Kidney epithelial cell (primary cell): ENCODE measurements at places on chromosomes 2 and 18.

DNA sequence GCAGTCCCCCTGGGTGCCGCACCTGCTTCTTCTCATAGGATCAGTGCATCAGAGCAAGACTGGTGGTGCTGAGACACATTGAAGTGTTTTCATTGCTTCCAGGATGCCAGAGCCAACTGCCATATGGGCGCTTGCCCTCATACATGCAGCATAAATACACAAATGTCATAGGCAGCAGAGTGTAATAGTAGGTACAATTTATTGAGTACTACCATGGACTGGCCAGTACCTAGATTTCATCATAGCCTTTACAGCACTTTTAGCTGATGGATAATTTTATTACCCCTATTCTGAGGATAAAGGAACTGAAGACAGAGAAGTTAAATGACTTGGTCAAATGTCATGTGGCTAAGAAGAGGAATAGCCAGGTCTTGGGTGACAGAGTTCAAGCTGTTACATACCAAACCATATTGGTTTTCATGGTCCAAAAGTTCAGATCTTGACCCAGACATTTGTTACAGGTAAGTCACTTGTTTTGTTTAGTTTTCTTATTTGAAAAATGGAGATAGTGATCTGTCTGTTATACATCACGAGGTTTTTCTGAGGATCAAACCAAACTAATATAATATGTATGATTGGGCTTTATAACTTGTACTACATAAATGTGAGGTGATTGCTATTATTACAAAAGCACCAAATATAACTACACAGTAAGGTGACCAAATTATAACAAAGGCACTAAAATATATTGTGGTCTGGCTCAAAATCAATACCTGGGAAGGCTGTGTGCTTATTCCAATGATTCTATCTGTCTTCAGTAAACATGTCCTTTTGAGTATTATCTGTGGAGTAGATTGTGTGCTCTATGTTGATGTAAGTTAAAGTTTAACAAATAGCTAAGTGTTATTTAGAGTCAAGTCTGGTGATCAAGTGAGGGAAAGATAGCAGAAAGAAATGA is 151.9 kb upstream of the CYRIA start:
- DNase-seq = no peak

DNA sequence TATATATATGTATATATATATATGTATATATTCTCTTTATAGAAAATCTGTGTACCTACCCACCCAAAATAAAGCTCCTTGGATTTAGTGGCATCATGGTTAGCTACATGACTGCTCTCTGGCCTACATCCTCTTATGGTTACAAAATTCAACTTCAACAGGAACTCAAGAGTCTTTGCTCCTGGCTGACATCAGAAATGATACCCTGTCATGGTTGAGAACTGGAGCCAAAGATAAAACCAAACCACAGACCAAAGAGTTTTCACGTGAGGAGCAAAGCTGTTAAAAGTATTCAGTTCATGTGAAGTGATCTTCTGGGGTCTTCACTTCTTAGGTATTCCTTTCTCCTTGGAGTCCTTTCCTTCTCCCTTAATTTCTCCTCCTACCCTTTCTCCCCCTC is 476.3 kb downstream of the SOX11 start:
- no peak for DNase-seq

DNA sequence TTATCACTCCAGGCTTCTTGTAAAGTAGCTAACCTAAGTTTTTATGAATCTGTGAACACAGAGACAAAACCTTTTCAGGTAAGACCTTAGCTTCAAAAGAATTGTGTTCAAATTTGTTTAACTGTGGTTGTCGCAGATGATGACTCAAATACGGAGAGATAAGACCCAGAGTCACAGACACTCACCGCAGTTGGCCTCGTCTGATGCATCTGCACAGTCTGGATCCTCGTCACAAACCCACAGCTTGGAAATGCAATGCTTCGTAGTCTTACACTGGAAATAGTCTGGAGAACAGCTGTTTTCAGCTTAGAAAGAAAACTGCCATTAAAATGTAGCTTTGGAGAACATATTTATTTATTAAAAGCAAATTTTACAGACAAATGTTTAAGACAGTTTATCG is 1662.1 kb upstream of the NXPH2 start:
- no peak for DNase-seq

DNA sequence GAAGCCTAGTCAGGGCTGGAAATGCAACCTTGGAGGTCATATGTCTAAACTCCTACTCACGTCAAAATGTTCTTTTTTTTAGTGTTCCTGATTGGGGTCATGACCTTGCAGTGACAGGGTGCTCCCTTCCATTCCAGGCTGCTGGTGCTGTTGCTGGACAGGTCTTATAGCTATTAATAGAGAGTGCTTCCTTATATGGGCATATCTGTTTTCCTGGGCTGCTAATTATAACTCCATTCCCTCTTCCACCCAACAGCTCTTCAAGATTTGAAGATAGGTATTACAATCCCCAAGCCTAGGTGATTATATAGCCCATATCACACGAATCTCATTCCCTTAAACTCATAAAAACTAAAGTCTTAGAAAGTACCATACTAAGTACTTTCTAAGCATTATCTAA is 12.6 kb downstream of the HOXD3 start:
- DNase-seq = no peak

DNA sequence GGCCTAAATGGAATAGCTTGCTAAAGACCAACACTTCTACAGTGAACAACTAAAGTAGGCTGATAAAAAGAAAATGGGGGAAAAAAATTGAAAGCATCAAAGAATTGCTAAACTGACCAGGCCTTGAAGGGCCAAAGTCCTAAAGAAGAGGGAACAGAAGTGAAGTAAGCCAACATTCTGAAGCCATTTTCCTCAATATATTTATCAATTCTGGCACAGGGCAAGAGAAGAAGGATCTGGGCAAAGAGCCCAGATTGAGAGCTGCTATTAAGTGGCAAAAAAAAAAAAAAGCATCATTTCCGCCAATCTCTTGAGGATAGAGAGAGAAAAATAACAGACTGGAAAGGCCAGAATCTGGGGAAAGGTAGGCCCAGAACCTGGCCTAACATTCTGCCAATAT is 25.7 kb downstream of the FANCL start:
- no peak for DNase-seq

GRCh38 chr18:63267975-63268721 is 51.4 kb downstream of the BCL2 start:
- DNase-seq = peak; percentile 59

GRCh38 chr2:85710687-85711577 is 16.8 kb downstream of the GNLY start:
- no peak for DNase-seq

DNA sequence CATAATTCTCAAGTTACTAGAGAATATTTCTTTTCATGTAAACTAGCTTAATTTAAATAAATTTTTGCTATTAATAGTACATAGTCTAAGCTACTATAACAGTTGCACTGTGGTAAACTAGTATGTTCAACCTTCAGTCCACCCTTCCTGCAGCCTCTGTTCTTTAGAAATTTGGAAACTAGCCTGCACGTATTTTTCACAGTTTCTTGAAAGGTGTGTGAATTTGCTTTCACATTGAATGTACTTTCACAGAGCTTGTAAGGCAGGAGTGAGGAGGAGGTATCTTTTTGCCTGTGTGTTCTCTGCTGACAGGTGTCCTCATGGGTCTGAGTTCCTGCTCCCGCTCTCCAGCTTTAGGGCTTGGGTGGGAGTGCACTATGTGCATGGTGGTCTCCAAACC is 117.5 kb downstream of the ATP9B start:
- DNase-seq = no peak
